ENCODE measurements at places on chromosomes 3 and 15.

GRCh38 chr15:20645956-20646355 lies 104.4 kb upstream of the GOLGA6L6 start:
- DNase-seq, result peak; percentile 25

DNA sequence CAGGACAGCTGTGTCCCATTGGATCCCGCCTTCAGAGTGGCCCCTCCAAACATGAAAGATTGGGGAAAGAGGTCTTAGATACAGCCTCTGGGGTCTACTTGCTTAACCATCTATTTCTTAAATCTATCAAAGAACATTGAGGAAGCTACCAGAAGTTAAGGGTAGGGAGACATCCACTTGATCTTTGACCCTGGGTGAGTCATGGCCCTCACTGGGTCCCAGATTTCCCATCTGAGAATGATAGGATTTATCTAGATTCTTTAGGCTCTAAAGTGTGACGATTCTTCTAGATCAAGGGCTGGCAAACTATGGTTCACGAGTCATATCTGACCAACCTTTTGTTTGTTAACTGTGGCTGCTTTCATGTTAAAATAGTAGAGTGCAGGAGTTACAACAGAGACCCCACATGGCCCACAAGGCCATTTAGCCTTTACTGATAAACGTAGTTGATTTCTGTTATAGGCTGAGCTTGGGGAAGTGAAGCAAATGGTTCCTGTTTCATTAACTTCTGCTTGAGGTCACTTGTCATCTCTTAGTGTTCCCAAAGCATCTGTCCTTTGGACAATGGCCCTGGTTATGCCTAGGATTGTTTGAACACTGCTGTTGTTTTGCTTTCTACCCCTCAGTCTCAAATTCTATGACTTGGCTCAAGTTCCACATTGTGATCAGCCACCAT lies 8.0 kb downstream of the MUC13 start:
- DNase-seq, result no peak

DNA sequence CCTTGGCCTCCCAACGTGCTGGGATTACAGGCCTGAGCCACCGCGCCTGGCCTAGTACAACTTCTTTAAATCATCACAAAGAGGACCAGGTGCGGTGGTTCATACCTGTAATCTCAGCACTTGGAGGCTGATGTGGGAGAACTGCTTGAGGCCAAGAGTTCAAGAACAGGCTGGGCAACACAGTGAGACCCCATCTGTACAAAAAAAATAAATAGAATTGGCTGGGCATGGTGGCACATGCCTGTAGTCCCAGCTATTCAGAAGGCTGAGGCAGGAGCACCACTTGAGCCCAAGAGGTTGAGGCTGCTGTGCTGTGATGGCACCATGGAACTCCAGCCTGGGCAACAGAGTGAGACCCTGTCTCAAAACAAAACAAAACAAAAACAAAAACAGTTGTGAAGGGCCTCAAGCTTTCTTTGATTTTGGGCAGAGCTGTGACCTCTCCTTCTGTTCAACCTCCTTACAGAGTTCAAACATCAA lies 5.9 kb downstream of the RMDN3 start:
- DNase-seq, result no peak

GRCh38 chr3:112056451-112056929 lies 22.0 kb downstream of the TMPRSS7 start:
- no peak for DNase-seq

- no peak for DNase-seq
These were observed 129.6 kb downstream of the CHSY1 start for GRCh38 chr15:101122266-101122665.

- DNase-seq, result no peak
These were observed 56.6 kb downstream of the RFTN1 start for GRCh38 chr3:16456784-16457415.

- no peak for DNase-seq
These were observed 85.1 kb downstream of the OXNAD1 start for GRCh38 chr3:16349986-16350596.

GRCh38 chr15:71237456-71238188 lies 122.4 kb downstream of the THSD4 start:
- DNase-seq, result no peak

- DNase-seq, result peak; percentile 51
These were observed at the start of gene EHHADH for GRCh38 chr3:185253645-185254410. Gene EHHADH, minus strand, starts transcription at chr3:185254049. Its CDS starts 27 bp downstream, at chr3:185254022.

DNA sequence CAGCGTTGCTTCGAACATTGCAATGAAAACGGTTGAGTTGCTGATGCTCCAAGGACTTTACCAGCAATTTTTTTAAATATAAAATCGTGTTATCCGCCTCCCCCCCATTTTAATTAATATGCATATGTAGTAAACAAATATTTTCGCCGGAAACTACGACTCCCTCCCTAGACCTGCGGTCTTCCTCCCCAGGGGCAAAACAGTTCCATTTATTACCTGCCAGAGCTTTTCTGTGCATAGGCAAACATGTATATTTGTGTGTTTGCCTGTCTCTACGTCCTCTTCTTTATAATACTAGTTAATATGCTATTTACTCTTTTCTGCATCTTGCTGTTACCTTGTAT lies 593 bp upstream of the RSL24D1 start:
- DNase-seq, result no peak
